ENCODE measurements at places on chromosomes 4 and X.

DNA sequence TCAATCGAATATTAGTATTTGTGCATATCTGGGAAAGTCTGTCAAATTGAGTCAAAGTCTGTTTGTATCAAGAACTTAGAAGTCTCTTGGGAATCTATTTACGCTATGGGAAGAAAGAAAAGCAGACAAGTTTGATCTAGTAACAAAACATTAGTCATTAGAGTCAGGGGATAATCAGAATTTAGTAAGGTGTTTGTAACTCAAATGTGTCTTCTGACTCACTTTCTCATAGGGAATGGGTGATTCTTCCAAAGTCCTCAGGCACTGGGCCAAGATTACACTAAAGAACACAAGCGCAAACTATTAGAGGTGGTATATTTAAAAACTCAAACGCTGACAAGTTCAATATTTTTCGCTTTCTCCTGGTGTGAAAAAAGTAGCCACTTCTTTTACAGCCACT is 926.5 kb downstream of the PDHA2 start:
- no peak for DNase-seq

DNA sequence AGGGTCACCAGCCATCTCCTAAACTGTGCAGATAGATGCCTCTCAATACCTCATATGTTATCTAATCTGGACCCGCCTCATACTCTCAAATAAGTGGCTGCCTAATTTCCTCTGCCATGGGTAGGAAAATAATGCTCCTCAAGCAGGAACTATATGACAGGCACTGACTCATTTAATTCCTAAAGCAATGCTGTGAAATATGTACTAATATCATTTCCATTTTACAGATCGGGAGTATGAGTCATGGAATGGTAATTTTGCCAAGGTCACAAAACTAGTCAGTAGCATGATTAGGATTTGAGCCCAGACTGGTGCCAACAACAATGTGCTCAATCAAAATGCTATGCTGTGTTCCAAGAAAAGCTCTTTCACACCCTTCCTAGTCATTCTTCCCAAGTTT is 3.0 kb upstream of the NXT2 start:
- peak; percentile 30 for DNase-seq

- no peak for DNase-seq
Observed at GRCh38 chr4:84809946-84810345, 156.5 kb downstream of the WDFY3 start.

DNA sequence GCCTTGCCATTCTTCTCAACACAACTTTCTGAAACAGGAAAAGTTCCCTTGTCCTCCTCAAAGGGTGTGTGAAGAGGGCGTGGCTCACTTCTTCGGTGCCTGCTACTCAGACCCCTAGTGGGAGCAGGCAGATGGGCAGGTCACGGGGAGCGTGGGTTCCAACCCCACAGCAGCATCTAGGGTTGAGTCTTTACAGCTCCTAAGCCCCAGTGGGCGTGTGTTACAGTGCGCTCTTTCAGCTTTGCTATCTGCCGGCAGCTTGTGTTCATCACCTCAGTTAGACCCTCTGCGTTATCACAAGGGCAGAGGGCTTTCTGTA is 57.5 kb upstream of the KLF3 start:
- no peak for DNase-seq

GRCh38 chr4:14165222-14165920 is 537.8 kb upstream of the BOD1L1 start:
- DNase-seq, result no peak

GRCh38 chrX:39998636-39999406 is 98.9 kb downstream of the BCOR start:
- no peak for DNase-seq

DNA sequence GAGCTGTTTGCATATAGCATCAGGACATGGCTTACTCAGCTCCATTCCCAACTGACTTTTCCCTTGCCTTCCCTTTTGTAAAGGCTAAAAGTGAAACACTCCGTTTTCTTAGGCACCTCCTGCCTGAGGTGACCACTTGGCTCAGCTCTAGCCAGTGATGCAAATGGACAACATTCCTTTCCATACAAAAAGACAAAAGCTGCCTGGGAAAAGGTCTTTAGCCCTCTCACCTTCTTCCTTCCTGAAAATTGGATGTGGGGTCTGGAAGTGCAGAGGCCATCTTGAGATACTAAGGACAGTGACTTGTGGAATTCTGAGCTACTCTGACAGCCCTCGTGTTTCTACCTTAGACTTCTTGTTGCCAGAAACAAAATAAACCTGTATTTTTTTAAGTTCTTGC is 27.7 kb upstream of the SFRP2 start:
- DNase-seq, result no peak

Data from activated CD4-positive, alpha-beta T cell treated with anti-CD3 and anti-CD28 coated beads, Interleukin-2, Interleukin-6, amounts not matched to agents 100 ng/mL and 50 ng/mL, durations not matched to agents 16 hours and 8 hours (primary cell).